ENCODE measurements at places on chromosomes 1 and 21.
A peak's percentile ranks its signal among the peaks of the same experiment; 100 is the strongest.

DNA sequence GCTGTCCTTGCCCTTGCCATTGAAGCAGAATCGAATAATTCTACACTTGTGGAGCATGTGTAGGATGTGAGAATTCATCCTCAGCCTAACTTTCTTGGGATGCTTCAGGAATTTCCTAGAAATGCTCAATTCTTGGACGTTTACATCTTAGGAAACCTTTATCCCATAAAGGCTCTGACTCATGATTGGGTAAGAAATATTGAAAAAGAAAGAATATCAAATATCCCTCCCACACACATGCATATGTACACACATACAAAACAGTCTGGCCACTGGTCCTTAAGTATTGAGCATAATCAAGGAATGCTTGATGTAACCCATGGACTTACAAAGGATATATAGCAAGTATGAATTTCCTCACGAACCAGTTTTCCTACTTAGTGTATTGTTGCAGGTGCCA is 83.9 kb upstream of the IPO9 start:
- no peak for DNase-seq

GRCh38 chr1:151134991-151135390 is 11.4 kb downstream of the SEMA6C start:
- DNase-seq: no peak

DNA sequence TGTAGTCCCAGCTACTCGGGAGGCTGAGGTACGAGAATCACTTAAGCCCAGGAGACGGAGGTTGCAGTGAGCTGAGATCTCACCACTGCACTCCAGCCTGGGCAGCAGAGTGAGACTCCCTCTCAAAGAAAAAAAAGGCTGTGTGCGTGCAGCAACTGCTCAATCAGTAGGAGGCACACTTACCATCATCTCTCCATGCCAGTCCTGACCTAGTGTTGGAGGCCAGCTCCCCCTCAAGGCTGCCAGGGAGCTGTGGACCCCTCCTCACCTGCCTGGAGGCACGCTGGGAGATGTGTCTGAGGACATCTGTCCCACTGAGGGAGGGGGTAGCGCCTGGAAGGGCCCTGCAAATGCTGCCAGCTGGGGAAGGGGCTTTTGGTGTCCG is 11.9 kb downstream of the RPS6KA1 start:
- DNase-seq: no peak

DNA sequence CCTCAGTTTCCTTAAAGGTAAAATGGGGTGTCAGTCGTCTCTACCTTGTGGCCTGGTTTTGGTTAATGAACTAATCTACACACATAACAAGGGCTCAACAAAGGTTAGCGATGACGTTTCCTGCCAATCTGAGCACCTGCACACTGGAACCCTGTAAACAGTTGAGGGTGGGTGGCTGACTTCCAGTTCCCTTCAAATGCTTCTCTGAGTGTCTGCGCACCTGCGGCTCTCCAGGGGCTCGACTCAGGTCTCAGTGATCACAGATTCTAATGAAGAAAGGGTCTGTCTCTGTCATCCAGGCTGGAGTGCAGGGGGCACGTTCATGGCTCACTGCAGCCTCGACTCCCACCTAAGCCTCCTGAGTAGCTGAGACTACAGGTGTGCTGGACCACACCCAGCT is 3.3 kb upstream of the AGPAT3 start:
- DNase-seq: no peak

GRCh38 chr1:56797065-56797685 is 22.0 kb downstream of the FYB2 start:
- no peak for DNase-seq

GRCh38 chr1:2489615-2490014 is 13.5 kb downstream of the PLCH2 start:
- DNase-seq: no peak

DNA sequence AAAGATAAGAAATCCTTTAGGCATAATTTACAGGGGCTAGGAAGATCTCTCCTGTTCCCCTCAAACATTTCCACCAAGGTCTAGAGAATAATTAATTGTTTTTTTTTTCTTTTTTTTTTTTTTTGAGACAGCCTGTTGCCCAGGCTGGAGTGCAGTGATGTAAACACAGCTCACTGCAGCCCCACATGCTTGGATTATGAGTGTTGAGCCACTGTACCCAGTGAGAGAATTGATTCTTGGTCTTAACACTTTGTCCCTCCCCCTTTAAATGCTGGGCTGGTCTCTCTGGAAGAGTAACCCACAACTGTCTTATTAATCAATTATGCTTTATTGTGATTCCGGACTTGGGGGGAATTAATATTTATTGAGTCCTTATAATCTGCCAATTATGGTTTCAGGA is 33.4 kb downstream of the ATF3 start:
- no peak for DNase-seq

DNA sequence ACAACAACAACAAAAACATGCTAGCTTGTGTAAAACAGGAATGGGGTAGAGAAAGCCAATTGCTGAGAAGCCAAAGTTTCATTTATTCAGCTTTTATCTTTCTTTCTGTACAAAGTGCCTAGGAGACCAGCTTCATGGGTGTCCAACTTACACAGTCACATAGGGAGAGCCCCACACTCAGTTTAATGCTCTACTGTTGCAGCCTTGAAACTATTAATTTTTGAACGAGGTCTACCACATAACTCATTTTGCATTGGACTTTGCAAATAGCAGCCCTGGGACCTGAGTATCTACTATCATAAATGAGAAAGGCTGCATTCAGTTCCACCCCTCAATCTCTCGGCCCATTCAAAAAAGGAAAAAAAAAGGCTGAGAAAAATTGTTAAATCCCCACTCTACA is 98.8 kb downstream of the ZNF644 start:
- no peak for DNase-seq

- DNase-seq: no peak
These were observed 35.3 kb downstream of the ELF3 start for GRCh38 chr1:202045705-202046104.

DNA sequence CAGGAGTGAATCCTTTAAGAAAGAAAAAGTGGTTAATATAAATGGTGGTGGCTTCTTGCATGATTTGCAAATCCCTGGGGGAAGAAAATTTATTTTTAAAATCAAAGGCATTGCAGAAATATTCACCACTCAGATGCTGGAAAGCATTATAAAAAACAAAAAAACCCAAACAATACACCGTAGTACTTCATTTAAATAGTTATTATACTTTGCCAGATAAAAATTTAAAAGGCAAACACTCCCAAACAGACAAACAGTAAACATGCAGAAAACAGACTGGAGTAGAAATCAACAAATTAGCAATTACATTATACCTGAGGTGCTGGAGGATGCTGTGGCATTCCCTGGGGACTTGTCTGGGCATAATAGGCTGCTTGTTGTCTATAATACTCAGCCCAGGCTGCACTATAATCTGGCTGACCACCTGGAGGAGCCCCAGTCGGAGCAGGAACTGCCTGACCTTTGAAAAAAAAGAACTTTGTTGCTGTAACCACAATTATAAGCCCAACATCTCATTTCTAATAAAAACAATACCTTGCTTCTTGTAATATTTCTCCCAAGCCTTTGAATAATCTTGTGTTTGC is 29.9 kb downstream of the FUBP1 start:
- no peak for DNase-seq

DNA sequence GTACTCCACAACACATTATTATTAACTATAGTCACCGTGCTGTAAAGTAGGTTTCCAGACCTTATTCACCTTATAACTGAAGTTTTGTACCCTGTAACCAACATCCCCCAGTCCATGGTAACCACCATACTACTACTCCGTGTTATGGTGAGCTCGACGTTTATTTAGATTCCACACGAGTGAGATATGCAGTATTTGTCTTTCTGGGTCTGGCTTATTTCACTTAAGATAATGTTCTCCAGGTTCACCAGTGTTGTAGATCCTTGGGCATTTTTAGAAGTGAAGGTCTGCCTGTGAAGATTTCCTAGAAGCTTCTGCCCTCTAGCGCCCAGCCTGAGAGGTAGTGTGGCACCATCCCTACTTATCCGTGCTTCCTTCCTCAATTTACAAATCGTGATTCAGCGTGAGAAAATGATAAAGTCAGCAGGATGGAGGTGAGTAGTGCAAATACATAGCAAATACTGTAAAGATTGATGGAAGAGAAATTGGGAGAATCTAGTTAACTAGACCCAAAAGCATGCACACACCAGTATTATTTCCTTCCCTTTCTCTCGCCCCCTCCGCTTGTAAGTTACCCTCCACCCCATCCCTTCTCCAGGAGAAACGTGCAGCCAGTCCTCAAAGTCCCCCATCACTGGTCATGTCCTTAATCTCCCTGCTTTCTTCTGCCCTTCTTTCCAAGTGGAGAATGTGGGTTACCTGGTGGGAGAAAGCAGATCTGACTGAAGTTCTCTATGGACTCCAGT is 36.0 kb upstream of the DISC1 start:
- peak; percentile 45 for DNase-seq

GRCh38 chr21:19995253-19995652 is 1003.0 kb upstream of the NCAM2 start:
- no peak for DNase-seq

DNA sequence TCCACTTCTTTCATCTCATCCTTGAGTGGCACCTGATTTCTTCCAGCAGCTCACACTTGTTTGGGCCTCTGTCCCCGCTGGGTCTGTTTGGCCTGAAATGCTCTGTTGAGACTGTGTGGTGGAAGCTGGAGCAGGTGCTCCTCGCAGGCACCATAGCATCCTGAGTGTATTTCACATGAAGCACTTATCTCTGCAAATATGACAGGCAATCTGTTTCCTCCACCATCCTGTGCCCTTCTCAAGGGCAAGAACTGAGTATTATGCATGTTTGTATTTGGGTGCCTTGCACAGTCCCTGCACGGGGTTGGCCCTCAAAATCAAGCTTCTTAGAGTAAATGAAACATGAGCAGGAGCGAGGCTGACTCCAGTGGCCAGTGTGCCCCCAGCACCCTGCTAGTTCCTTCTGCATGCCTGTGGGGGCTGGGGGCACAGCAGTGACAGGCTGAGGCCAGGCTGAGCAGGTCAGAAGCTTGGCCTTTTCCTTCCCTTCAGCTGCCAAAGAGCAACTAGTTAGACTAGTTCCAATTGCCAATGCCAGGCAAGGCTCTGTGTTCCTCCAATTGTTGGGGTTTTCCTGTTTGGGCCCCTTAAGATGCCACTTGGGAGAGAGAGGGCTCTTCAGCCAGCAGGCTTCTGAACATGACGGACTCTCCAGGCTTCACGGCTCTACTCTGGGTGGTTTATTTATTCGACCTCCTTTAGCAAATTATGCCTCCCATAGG is 129.6 kb upstream of the ATP1A1 start:
- DNase-seq: no peak

- DNase-seq: no peak
These were observed 160.0 kb downstream of the PDE4B start for GRCh38 chr1:65952696-65953095.

DNA sequence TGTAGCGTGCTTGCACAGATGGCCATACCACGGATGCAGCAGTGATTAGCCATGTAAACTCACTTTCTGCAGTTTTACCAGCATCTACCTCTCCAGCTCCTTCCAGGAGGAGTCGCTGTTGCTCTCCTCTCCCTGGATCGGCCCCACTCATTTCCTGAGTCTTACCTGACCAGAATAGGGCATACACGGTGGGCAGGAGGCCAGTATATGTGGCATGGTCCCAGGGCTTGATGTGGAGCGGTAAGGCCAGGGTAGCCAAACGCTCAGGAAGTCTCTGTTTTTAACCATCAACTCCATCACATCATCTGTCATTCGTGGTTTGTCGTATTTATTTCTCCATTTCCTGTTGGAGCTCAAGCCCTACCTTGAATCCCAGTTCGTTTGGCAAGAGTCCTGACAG is 163.4 kb upstream of the USP24 start:
- DNase-seq: no peak

DNA sequence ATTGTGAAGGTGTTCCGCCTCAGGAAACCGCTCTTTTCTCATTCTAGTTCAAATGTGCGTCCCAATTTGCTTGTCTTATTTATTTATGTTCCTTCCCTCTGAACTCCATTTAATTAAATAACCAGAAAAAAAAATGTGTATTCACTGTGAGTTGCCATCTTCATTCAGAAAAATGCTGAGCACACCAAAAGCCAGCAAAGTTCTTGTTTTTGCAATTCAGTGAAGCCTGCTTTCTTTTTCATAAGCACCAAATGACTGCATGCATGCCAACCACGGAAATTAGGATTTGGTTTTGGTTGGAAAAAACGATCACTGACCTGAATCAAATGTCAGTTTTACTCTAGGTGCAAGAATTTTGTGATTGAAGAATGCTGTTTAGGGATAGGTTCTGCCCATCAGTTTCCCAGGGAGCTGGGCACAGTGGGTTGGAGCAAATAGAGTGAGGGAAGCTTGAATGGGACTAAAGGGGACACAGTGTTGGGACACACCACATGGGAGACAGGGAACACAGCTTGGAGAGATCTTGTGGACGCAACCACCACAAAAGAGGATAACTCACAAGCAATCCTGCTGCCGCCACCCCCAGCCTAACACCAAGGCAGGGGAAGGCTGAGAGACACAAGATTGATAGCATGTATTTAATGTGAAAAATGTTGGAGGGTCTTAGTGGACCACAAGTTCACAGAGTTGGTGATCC is 183.4 kb upstream of the GALNT2 start:
- DNase-seq: no peak

DNA sequence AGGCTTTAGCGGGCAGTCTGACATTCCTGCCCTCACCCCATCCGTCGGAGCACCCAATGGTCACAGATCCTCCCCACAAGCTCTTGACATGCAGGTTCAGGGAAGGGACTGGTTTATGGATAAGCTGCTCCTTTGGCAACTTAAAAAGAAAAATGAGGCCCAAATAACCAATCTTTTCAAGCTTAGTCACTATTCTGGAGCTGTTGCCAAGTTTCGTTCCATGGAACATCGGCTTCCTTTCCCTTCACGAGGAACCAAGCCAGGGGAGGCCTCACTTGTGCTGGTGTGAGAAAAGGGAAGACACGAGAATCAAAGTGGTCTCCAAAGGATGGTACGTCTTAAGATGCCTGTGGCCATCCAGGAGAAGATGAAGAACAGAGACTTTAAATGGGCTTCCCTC is 46.1 kb upstream of the LPAR3 start:
- DNase-seq: no peak

- DNase-seq: no peak
These were observed 31.3 kb downstream of the PTGFRN start for GRCh38 chr1:116940814-116941599.

GRCh38 chr1:205537386-205538018 is 33.0 kb downstream of the CDK18 start:
- no peak for DNase-seq

GRCh38 chr1:154186177-154186576 is 5.7 kb downstream of the TPM3 start:
- peak; percentile 76 for DNase-seq

DNA sequence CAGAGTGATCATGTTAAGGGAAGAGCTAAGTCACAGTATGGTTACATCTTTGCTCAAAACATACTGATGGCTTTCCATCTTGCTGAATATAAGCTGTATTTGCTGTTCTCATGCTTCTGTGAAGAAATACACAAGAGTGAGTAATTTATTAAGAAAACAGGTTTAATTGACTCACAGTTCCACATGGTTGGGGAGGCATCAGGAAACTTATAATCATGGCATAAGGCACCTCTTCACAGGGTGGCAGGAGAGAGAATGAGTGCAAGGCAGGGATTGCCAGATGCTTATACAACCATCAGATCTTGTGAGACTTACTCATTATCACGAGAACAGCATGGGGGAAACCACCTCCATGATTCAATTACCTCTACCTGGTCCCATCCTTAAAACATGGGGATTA is 24.4 kb upstream of the RGS5 start:
- no peak for DNase-seq

- no peak for DNase-seq
These were observed 1.3 kb downstream of the RTCA start for GRCh38 chr1:100267284-100267683.

- DNase-seq: no peak
These were observed 12.1 kb downstream of the TRIM46 start for GRCh38 chr1:155185783-155186066.

Data from stimulated activated CD4-positive, alpha-beta T cell treated with anti-CD3 and anti-CD28 coated beads, Interleukin-2, amount 100 ng/mL, for 24 hours (primary cell).